ENCODE measurements at places on chromosomes 3 and 15.

GRCh38 chr3:172919297-172919683, 168.8 kb downstream of the ECT2 start:
- DNase-seq = no peak

- DNase-seq = no peak
Observed at GRCh38 chr15:51307811-51308210, 30.6 kb downstream of the CYP19A1 start.

GRCh38 chr3:122786066-122786465, 7.6 kb downstream of the HSPBAP1 start:
- peak; percentile 39 for DNase-seq

DNA sequence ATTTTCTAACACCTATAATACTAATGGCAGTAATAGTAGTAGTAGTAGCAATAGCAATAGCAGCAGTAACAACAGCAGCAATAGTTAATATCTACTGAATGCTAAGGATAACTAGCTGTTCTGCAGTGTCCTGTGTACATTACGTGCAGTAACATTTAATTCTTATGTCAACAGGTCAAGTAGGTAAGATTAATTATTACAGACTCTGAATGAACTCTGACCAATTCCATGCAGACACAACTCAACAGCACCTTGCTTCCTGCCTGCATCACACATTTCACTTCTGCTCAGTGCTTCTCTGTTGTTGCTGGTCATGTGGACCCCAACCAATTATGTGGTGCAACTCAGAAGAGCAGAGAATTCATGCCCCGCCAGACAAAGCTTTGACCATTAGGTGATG, 39.9 kb upstream of the ARHGEF26 start:
- DNase-seq = no peak

GRCh38 chr15:68055224-68055705, 1.1 kb downstream of the PIAS1 start:
- peak; percentile 18 for DNase-seq

DNA sequence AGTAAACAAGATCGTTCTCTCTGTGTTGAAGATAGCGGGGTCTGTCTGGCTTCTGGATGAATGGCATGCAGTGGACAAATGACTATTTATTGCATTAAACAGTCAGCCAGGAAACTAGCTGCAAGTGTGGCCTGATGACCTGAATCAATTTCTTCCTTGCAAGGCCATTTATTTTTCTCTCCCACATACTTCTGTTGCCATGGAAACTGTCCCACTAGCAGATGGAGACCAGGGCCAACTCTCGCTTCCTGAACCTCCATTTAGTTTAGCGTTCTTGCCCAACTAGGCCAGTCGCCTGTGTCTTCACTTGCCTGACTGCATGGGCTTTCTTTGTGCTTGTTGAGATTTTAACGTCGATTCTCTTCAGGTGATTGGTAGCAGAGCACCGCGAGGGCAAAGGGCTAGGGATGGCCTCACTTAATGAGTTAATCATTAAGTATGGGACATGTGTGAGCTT, 27.6 kb downstream of the LMCD1 start:
- DNase-seq = no peak

DNA sequence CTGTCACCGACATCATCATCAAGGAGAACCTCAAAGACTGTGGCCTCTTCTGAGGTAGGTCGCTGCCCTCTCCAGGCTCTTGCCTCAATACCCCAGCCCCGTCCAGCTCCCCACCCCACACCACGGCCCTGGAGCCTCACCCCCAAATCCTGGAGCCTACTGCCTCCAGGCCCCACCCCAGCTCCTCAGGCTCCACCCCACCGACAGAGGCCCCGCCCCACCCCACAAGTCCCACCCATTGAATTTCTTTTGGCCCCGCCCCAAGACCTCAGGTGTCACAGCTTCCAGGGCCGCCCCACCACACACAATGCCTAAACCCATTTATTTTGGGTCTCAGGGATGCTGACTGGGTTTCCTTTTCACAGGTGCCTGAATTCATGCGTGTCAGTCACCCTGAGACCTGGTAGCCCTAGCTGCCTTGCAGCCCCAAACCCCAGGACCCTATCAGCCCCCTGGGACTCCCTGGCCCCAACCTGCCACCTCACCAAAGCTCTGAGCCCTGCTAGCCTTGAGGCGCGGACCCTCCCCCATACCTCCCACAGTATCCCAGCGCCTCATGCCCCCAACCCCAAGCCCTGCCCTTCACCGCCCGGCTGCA, 3.6 kb downstream of the GNAT1 start:
- no peak for DNase-seq

GRCh38 chr3:115549071-115549470, 74.2 kb upstream of the GAP43 start:
- no peak for DNase-seq

GRCh38 chr3:25910997-25911396, 121.1 kb downstream of the OXSM start:
- DNase-seq = no peak

DNA sequence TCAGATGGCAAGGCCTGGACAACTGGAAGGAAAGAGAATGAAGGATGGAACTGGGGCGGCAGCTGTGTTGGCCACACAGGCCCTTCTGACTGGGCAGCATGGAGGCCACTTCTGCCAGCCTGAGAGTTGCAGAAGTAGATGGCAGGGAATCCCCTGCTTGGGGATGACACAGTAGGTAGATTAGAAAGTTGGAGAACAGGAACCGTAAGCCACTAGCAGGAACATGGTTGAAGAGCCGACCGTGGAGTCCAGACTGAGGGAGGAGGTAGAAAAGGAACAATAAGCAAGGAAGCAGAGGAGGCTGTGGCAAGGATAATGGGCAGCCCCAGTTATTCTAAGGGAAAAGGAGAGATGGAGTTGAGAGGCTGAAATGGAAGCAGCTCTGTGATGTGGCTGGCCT, 26.4 kb upstream of the ZNF774 start:
- no peak for DNase-seq

- DNase-seq = no peak
Observed at GRCh38 chr15:26178640-26179220, 315.6 kb upstream of the ATP10A start.

GRCh38 chr3:127427156-127427555, 139.3 kb upstream of the PRR20G start:
- no peak for DNase-seq

- no peak for DNase-seq
Observed at GRCh38 chr3:188111002-188111584, 42.9 kb upstream of the LPP start.

DNA sequence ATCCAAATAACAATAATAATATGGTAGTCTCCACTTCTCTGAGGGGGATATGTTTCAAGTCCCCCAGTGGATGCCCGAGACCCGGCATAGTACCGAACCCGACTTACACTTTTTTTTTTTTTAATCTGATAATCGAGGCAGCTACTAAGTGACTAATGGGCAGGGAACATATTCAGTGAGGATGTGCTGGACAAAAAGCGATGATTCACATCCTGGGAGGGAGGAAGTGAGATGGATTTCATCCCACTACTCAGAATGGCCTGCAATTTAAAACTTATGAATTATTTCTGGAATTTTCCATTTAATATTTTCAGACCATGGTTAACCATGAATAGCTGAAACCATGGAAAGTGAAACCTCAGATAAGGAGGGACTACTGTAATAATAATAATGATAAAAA, 49.5 kb upstream of the SELENOK start:
- no peak for DNase-seq

GRCh38 chr3:183824761-183825455, 469 bp downstream of the MAP6D1 start:
- no peak for DNase-seq

DNA sequence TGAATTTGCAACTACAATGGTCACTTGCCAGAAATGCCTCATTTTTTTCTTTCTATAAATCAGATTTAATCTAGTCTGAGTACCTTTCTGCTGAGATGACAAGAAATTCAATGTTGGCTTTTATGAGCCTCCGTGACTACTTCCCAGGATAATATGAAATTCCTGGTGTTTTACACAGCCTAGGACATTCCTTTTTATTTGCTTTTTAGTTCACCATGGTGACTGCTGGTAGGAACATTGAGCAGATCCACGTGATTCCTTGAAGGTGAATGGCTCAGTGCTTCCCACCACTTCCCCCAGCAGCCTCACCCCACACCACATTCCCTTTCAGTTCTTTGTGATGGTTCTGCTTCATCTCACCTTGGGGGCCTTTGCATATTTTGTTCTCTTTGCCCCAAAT, 4.3 kb upstream of the NPTN start:
- DNase-seq = no peak

DNA sequence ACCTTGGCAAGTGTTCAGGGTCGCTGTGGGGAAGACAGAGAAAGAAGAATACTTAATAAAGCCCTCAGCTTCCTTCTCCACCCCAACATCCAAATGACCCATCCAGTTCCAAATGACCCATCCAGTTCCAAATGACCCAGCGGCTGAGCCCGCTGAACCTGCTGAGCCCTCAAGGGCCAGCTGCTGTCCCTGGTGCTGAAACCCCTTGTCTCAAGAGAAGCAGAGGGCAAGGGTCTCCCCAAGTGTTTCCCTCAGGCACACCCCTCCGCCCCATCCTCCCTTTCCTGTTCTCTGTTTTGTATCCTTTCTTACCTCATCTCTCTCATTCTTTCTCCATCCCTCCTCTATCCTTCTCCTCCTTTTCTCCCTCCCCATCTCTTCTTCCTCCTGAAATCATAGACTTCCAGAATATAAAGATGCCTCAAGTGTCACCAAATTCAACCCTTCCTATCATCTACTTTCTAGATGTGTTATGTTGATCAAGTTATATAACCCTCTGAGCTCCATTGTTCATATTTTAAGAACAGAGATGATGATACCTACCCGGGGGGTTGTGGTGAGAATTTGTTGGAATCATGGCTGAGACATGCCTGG, 29.0 kb downstream of the CCDC33 start:
- peak; percentile 9 for DNase-seq

- no peak for DNase-seq
Observed at GRCh38 chr3:134198414-134198813, 52.2 kb downstream of the RYK start.

- no peak for DNase-seq
Observed at GRCh38 chr3:57983734-57984518, 24.3 kb upstream of the FLNB start.

DNA sequence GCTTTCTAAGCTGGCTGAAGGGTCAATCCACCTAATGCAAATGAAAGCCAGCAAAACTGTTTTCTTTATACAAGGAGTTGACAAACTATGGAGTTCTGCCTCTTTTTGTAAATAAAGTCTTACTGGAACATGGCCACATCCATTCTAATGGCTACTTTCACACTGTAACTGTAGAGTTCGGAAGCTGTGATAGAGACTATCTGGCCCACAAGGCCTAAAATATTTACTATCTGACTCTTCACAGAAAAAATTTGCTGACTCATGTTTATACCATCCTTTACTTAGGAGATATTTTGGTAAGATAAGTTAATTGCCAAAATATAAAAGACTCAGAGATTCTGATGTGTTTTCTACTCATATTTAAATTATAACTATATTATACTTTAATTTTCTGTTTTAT, 93.7 kb upstream of the GK5 start:
- no peak for DNase-seq

DNA sequence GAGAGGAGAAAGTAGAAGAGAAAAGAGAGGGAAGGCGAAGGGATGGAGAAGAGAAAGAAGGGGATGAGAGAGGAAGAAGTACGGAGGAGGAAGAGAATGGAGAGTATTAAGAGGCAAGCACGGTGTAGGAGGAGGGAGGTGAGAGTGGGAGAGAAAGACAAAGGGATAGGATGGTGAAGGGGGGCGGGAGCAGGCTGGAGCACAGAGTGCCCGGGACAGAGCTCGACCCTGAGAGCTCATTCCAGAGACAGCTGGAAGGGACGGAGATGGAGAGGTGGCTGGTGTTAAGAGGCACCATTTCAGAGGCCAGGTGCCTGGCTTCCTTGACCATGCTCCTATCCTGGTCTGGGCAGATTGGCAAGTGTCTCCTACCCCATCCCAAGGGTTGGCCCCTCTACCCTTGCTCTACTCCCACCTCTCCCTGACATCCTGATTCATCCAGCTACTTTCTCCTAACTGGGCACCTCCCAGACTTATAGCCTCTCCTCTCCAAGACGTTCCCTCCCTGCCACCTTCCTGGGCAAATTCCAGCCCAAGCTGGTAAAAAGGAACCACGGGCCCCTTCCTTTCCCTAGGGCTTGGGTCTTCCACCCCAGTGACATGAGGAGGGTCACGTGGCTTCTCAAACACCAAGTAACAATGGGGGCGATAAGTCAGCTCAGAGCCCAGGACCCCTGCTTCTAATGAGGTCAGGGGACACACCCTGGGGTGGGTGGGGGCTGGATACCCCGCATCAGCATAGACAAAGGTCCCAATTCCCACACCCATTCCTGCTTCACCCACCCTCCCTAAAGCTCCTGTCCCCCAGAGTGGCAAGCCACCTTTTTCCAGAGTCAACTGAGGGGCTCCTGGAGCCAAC, 1.1 kb downstream of the CLCN2 start:
- DNase-seq = no peak

DNA sequence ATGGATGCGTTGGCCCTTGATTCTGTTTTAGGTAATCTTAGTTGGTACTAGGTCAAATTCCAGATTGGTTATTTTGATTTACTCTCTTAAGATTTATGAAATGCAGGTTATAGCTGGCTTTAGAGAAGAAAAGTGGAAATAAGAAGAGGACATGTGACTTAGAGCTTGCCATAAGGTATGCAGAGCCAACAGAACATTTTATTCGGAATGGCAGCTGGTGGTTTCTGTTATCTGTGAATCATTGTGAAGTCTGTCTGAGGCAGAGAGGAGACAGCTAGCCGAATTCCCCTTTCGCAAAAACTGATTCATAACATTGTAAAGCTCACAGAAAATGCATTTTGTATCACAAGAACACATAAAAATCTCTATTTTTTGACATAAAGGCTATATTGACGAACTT, 82.1 kb downstream of the FILIP1L start:
- DNase-seq = no peak

GRCh38 chr3:189419038-189419437, 212.2 kb upstream of the TP63 start:
- DNase-seq = no peak

DNA sequence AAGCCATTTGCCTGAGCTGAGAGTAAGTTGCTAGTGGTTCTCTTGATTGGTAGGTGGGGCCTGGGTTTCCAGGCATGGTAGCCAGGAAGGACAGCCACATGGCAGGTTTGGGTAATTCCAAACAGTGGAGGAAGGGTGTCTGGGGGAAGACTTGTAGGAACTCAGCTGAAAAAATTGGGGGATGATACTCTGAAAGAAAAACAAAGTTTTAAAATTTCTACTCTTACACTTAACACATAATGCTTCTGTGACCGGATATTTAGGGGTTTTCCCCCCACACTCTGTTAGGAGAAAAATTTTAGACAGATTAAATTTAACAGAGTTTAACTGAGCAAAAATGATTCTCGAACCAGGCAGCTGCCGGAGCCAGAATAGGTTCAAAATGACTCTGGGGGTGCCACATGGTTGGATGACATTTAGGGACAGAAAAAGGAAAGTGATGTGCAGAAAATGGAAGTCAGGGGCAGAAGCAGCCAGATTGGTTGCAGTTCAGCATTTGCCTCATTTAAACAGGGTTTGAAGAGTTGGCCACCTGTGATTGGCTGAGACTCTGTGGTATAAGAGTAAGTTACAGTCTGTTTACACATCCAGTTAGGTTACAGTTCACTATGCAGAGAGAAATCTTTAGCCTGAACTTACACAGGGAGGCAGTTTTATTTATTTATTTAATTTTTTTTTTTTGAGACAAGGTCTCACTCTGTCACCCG, 8.1 kb downstream of the B2M start:
- no peak for DNase-seq
